Mucosa of descending colon (tissue), 3 donors: ENCODE measurements at places on chromosomes 3 and 15.

DNA sequence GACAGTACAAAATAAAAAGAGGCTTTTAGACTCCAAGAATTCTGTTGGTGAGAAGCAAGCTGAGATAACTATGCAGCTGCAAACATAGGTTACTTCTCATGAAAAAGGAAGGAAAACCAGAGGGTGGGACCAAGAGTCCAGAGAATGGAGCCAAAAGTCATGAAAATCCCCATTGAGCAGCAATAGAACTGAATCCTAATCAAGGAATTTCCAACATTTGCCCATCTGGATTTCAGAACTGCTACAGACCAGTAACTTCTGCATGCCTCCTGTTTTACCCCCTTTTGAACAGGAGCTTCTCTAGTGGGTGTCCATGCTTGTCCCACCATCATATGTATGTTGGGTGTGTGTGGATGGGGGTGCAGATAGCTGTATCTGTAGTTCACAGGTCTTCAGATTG, 33.6 kb upstream of the BNC1 start:
- no peak for DNase-seq

DNA sequence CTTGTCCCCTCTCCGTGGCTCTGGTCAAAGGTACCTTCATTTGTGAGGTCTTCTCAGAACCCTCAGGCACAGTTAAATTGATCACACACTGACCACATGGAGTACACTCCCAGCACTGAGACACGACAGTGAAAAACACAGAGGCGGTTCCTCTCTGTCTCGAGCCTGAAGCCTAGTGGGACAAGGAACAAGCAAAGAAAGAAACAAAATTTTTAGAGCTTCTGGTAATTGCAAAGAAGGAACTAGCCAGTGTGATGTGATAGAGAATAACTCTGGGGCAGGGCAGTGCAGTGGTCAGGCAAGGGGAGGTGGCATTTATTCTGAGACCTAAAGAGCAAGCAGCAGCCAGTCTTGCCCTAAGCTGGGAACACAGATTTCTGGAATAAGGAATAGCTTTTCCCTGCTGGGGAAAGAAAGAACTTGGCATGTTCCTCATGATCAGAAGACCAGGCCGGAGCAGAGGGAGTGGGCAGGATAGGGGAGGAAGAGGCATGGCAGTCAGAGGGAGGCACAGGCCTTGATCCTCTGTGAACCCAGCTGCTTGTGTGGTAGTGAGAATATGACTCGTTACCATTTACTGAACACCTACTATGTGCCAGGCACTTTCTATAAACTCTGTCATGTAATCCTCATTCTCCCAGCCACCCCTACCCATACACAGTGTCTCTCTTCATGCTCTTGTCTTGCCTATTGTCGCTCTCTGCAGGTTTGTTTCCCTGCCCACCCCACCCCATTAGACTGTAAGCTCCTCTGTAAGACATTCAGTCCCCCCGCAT, 262.3 kb upstream of the HES1 start:
- no peak for DNase-seq

DNA sequence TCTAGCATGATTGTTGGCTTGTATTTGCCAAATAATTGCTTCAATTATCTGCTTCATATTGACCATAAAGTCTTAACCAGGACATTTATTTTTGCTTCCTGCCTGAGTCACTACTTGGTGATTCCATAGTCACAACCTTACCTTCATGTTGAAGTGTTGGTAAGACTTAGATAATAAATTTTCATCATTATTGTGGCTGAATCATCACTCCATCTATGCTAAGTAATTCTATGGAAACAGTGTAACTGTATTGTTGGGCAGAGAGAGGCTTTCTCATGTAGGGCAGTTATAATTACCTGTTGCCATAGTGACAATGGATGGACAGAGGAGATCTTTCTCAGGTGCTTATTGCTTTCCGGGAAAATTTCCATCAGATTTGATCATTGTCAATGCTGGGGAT, 330.7 kb upstream of the LRRC3B start:
- no peak for DNase-seq

DNA sequence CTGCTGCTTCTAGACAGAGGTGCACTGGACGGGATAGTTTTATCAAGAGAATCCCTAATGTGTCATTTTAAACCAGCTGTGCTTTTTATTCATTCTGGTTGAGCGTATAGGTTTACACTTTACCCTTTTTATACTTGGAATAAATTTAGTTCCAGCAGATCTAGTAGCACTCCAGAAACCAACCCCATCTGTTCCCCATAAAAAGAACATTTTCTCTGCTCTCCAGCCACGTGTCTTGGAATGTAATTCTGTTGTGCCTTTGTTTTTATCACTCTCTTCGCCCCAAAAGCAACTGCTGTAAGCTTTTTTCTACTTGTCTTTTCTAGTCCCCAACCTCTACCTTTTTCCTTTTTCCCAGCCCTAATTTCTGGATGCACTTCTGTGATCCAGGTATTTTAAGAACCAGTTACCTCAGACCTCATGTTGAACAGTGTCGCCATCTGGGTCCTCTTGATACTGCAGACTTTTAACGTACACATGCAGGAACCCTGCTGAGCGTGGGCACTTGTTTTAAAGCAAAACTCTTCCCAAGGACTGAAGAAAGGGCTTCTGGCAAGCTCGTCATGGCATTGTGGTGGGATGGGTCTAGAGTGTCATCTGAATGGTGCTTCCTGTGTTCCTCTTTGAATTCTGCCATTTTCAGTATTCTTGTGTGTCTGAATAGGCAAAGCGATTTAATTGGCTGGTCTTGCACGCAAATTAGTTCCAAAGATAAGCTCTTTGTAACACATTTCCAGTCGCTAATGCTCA, 5.7 kb upstream of the EXOG start:
- DNase-seq = no peak

DNA sequence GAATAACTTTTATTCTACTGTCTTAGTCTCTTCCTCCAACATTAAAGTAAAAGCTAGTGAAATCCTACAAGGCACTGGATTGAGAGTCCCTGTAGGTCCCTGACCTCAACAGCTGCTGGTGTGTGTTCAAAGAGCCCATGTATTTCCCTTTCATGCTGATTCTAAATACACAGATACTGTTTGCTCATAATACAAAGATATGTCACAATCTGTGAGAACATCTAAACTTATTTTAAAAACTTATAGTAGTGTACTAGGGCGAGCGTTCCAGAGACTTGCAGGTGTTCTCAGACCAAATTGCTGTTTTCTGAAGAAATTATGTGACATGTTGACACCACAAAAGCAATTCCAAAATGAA, 145.9 kb upstream of the LIPC start:
- DNase-seq = no peak

DNA sequence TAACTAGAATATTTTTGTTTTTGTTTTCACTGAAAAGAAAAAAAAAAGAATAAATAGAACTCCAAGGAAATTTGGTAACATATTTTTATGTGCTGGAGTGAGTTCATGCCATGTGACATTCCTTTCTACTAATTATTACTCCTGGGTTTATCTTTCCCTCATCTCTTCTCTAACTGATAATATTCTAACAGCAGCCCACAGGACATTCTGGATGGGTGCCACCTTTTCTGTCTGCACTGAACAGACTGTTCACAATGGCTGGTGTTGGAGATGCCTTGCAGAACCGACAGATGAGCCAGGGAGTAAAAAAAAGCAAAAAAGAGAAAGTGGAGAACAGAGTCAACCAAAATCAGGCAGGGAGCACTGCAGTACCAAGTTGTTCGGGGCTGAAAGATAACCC, 151.3 kb downstream of the OR4M2 start:
- no peak for DNase-seq

DNA sequence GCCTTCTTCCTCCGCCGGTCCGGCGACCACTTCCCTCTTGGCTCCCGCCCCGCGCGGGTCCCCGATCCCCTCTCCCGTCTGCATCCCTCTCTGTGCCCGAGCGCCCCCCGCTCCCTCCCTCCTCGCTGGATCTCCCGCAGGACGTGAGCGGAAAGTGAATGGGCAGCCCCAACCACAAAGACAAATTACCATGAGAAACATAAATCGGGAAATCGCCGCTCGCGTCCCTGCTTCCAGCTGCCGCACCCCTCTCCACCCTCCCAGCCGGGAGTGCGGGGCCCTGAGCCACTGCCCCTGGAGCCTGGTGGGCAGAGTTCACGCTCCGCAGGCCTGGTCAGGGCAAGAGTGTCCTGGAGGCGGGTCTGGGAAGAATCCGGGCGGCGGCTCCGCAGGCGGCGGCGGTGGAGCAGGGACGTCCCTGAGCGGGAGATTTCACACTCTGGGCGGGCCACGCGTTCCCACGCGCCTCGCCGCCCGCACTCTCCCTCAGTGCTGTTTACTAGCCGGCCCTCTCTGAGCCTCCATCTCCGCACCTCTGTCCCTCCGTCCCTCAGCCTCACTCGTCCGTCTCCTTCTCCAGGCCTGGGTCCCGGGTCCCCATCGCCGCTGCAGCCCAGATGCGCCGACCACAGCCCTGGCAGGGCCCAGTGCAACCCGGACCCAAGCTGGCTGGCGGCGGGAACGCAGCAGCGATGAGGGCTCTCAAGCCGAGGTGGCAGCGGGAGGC, 835 bp downstream of the SEMA5B start:
- DNase-seq = peak; percentile 51
